ENCODE measurements at places on chromosomes 1 and 21.

DNA sequence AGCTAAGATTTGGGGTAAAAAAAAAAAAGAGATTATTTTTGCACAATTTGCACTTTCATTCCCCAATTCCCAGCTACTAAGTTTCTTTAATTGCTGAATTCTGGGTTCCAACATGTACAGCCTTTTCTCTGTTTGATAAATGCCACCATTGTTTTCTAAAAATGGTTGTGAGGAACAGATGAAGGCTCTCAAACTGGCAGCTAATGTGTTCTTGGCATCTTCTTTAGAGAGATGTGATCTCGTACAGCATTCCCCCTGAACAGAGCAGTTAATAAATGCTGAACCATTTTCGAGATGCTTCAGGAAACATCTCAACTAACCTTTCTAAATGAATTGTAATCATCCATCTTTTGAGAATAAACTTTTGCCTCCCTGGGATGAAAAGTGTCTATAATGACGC, 107.9 kb upstream of the DYNLT5 start:
- DNase-seq, result no peak

GRCh38 chr1:100597784-100598183, 59.8 kb downstream of the GPR88 start:
- DNase-seq, result no peak

- peak; percentile 42 for DNase-seq
These were observed 38.4 kb downstream of the LHX8 start for GRCh38 chr1:75172556-75172955.

- DNase-seq, result no peak
These were observed 59.2 kb downstream of the TBX15 start for GRCh38 chr1:118928739-118929554.

- no peak for DNase-seq
These were observed 409.9 kb upstream of the NFIA start for GRCh38 chr1:60672449-60672848.

DNA sequence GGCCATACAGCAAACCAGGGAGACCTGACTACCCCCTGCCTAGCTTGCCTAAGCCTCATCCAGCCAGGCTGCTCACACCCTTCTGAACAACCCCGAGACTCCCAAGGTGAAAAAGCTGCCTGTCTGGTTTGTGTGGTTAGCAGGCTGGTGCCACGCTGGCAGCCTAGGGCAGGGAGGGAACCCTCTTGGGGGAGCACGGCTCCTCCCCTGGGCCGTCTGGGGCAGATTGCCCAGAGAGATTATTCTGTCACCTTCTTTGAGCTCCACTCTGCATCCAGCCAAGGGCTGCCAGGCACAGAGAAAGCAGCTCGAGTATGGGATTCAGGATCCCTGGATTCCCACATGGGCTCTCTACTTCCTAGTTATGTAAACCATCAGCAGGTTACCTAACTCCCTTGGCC, 27.5 kb upstream of the TCEA3 start:
- no peak for DNase-seq

- no peak for DNase-seq
These were observed 53.2 kb upstream of the B3GALNT2 start for GRCh38 chr1:235557495-235557894.

- no peak for DNase-seq
These were observed 20.8 kb downstream of the SLC6A17 start for GRCh38 chr1:110170766-110171733.

GRCh38 chr1:226324479-226324878, 15.5 kb upstream of the LIN9 start:
- DNase-seq, result no peak

- DNase-seq, result no peak
These were observed 82.6 kb downstream of the TOMM20 start for GRCh38 chr1:235045921-235046601.

DNA sequence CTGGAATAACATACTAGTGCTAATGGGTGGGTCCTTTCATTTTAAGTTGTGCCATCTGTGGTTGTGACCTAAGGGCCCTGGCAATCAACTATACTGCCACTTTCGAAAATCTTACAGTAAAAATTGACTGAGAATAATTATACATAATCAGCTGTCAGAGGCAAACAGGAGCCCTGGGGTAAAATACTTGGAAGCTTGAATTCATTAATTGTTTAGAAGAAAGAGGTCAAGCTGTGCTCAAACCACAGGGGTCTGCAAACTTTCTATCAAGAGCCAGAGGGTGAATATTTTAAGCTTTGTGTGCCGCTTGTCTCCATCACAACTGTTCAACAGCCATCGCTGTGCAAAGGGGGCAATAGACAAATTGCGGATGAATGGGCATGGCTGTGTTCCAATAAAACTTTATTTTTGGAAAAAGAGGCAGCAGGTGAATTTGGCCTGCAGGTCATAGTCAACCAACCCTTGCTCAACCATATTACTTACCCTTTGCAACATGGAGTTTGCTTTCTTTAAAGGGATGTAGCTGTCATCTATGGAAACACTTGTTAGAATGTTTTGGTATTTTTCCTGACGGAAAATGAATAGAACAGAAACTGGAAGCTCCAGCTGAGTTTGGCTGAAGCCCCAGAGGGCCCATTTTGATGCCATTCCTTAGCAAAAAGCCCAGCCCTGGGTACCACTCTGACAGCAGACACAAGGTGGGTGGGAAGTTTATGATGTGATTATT, 35.7 kb upstream of the USP1 start:
- DNase-seq, result no peak

- DNase-seq, result no peak
These were observed 20.2 kb downstream of the ARHGEF11 start for GRCh38 chr1:157025385-157025784.

DNA sequence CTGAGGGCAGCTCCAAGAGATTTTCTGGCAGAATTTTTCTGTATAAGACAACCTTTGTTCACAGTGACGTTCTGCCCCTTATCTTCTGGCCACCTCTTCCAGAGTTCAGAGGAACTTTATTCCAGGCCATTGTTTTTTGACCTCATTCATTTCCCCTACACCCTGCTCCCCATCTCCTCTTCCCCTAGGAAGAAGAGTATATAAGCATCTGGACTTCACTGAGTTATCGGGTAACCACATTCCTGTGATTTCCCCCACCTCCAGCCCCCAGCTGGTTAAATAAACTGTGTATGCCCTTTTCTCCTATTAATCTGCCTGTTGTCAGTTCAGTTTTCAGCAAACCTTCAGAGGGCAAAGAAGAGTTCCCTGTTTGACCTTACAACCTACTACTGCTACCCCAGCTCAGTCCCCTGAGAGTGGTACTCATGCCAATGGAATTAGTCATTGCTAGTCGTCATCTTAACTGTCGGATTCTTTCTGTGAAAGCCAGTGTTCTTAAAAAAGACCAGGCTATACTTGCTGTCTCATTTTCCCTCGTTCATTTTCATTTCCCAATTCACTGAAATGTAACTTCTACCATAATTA, 14.3 kb upstream of the ALG14 start:
- peak; percentile 52 for DNase-seq

Measured in AG09319 (cell line).